Stimulated activated CD4-positive, alpha-beta T cell treated with anti-CD3 and anti-CD28 coated beads, Interleukin-4, amount 100 ng/mL, for 1 hour (primary cell): ENCODE measurements at places on chromosomes 7 and 10.

DNA sequence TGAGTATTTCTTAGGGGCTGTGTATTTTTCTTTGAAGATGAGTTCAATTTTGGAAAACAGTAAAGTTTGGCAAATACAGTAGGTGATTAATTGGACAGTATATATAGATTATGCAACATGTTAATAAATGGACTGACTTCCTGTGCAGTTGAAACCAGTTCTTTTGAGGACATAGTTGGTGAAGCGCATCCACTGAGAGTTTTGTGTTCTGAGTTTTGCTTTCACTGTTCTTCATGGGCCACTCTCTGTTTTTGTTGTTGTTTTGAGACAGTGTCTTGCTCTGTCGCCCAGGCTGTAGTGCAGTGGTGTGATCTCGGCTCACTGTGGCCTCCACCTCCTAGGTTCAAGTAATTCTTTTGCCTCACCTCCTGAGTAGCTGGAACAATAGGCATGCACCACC lies 109.0 kb downstream of the SDHAF3 start:
- DNase-seq = no peak

DNA sequence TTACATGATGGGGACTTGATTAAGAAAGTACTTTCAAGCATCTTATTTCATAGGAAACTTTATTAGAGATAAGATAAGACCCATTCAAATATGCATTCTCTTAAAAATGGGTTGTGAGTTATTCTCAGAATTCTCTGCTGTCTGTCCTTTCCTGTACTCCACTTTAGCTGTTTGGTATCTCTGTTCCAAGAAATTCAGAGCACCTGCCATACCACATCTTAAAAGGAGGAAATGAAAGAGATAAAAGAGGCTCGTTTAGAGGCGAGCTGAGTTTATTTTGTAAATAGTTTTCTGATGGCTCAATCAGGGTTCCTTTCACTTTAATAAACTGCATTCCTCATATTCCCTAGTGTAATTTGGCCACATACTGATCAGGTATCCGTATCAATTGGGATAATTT lies 87.2 kb downstream of the MDFIC start:
- no peak for DNase-seq

DNA sequence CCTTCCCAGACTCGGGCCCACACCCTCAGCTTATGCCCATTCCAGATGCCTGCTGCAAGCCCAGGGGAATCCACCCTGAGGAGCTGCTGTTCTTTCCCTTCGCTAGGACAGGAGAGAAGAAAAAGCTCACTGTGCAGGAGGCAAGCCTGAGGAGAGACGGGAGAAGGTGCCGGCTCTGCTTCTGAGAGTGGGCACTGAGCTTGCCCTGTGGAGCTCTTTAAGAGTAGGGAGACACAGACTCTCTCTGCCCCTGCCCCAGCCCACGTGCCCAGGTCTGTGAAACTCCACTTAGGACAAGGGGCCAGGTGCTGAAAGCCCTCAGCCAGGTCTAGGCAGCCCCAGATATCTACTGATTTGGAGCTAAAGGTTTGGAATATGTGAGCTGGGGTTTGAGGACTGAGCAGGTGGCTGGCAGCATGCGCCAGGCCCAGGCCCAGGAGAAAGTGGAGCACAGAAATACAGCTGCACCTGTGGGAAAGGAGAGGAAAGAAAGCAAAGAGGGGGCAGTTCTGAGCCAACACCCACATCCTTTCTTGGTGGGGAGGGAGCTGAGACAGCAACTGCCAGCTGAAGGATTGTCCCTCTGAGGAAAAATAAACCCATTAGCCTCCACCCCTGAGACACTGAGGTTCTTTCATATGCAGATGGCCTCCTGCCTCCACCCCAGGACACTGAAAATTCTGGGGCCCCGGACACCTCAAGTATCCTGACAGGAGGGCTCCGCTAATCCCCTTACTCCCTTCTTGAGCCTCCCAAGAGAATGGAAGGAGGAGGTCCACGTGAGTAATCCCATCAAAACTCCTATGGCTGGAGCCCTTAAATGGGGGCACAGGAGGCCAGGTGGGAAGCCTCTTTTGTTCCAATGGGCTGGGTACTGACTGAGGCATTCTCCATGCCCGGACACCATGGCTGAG lies 7.3 kb downstream of the POLL start:
- no peak for DNase-seq

- DNase-seq = no peak
These were observed 150.4 kb downstream of the PPP1R3A start for GRCh38 chr7:113768387-113768786.

DNA sequence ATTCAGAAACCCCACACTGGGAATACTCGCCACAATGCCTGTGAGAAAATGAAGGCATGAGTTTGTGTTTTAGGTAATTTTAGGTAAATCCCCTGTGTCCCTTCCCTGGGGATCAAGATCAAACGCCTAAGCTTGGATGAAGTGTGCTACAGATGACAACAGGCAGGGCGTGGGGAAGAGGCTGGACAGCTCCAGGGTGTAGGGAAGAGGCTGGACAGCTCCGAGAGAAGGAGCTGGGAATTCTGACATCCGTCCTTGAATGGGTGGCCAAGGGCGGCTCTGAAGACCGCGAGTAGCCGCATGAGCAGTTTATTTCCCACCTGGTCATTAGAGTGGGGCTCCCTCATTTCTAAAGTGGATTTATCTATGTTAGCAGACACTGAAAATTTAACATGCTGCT lies 109.7 kb downstream of the RAMP3 start:
- no peak for DNase-seq

DNA sequence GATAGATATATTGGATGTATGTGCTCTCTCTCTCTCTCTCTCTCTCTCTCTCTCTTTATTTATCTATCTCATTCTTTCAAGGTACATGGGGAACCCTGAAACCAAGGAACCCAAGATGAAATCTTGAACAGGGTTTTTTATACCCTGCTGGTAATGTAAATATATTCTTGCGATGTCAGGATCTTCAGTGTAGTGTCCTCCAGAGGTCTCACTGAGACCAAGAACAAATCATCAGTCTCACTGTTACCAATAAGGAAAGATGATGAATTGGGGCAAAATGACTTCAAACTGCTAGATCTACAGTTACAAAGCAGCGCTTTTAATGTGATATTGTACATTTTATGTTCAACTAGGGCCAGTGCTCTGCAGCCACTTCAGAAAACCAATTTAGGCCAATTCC lies 423.5 kb downstream of the ANKRD7 start:
- DNase-seq = no peak

DNA sequence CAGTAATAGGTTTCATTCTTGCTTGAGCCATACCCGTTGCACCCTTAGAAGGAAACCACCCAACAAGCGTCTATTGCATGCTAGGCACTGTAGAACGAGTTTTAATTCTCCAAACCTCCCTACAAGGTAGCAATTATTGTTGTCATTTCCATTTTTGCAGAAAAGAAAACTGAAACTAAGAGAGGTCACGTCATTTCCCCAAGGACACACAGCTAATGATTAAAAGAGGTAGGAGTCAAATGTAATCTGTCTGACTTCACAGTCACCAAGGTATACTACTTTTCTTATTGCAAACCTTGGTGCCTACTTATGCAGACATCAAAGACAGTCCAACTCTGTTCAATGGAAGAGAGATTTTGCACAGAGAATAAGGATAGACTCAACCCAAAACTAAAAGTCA lies 49.1 kb upstream of the C1QL3 start:
- no peak for DNase-seq

DNA sequence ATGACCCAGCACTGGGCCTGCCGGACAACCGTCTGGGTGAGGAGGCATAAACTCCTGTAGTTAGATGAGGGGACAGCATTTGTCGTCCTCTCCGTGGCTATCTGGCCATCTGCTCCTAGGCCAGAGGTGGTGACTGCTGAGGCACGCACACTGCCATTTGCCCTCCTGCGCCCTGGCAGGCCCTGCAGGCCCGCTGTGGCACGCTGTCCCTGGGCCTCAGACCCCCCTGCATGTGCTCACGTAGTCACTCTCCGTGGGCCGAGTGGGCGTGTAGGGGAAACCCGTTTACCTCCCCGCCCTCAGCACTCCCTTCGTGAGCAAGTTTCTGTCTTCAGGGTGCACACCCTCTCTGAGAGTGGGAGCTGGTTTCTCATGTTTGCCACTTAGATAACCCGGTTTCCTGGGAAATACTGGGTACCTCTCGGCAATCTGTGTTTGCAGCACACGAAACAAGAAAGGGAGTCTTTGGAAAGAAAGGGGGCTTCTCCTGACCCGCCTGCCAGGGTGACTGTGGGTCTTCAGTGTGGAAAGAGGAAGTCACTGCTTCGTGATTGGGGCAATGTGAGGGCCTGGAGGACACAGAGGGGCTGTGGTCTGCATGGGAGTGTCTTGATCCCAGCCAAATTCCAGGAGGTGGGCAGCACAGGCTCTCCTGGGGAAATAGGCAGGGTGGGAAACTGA lies 10.8 kb downstream of the ADAMTS14 start:
- peak; percentile 15 for DNase-seq

DNA sequence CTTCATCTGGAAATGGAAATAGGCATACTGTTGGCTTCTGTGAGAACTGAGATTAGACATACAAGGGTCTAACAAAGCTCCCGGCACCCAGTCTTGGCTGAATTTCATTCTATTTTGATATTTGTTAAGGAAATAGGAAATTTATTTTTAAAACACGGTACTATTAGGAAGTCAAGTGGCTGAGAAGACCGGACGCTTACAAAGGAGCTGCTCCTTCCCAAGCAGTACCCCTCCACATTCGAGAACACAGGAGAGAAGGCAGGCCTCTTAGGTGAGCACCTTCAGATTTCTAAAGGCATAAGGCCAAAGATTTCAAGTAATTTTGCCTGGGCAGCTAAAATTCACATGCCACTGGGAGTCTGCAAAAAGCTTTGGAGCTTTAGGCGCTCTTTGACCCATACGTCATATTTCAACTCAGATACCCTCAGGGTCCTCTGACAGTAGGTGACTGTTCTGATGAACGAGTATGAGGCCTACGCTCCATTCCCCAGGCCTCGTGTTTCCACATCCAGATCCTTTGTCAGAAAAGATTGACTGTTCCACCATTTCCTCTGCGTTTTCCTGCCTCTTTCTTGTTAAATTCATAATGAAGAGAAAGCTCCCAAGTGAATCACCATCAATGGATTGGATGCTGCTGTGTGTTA lies 17.3 kb downstream of the TRIL start:
- DNase-seq = no peak

- no peak for DNase-seq
These were observed 50.6 kb upstream of the STEAP4 start for GRCh38 chr7:88357294-88357693.

GRCh38 chr7:91812388-91812787 lies 68.1 kb downstream of the MTERF1 start:
- no peak for DNase-seq

DNA sequence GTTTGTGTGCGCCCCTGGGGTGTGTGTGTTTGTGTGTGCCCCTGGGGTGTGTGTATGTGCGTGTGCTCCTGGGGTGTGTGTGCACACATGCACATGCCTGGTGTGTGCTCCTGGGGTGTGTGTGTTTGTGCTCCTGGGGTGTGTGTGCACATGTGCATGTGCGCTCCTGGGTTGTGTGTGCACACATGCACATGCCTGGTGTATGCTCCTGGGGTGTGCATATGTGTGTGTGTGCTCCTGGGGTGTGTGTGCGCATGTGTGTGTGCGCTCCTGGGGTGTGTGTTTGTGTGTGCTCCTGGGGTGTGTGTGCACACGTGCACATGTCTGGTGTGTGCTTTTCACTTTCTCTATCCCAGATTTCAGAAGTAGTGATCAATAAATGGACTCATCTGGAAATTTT lies 321.0 kb downstream of the WDR37 start:
- DNase-seq = no peak

DNA sequence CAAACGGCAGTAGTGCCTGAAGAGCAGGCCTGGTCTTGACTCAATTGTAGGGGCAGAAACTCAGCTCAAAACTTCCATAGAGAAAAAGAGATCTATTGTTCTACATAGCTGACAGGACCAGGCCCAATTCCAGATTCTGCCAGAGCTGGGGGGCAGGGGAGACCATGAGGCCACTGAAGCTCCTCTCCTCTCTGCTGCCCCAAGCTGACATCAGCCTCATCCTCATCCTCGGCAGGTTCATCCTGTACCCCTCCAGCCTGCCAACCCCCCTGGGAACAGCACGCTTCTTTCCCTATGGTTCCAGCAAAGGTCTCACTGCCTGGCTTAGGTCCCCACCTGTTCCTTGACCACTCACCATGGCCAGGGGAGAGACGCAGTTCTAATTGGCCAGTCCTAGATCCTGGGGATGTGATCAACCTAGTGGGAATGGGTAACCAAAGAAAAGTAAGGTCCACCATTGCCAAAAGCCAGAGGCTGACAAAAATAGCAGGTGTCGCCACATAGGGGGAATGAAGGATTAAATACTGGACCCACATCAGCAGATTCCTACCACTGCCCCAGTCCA lies 42.9 kb downstream of the CCDC3 start:
- DNase-seq = no peak

DNA sequence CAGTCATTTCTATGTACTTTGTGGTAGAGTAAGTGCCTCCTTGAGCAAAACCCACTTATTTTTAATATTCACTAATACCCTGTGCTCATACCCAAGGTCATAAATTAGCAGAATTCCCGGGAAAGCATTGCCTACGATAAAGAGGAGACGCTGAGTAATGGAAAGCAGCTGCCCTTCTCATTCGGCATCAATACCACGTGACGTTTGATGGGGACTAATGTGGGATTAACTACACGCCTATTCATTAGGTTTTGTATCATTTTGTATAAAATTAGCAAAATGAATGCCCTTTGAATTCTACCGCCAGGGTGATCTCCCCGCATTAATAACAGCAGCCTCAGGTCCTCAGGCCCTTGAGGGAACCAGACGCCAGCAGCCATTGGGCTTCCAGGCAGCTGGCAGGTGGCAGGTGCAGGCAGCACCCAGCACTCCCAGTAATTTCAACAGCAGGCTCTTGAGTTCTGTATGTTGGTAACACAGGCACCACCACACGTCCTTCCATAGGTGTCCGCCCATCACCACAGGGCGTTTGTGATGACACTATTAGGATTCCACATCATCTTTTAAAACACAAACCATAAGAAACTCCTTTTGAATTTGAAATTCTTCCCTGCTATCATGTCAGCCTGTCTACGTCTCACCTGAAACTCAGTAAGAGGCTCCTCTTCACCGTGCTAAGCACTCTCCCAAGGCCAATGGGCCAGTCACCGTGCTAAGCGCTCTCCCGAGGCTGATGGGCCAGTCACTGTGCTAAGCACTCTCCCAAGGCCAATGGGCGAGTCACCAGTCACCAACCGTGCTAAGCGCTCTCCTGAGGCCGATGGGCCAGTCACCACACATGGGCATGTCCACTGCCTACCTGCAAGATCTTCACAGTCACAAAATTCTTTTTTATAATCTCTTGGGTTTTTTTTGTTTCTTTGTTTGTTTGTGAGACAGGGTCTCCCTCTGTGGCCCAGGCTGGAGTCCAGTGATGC lies 509.4 kb downstream of the PTPRN2 start:
- DNase-seq = no peak

DNA sequence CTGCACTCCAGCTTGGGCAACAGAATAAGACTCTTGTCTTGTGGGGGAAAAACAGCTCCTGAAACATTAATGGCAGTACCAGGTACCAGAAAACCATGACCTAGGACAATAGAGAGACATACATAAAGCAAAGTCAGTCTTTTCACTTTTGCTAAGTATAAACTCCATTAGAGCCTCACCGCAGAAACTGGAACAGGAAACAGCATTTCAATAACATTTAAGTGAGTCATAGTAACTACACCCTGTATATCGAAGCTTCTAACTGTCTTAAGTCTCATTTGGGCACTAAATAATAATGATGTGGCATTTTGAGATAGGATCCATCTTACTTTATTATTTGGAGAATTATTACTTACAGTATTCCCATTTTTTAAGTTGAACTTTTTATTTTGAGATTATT lies 517.8 kb upstream of the CELF2 start:
- no peak for DNase-seq

GRCh38 chr7:95688931-95689495 lies 83.3 kb upstream of the DYNC1I1 start:
- no peak for DNase-seq

GRCh38 chr10:3400348-3400747 lies 227.8 kb upstream of the PITRM1 start:
- DNase-seq = no peak
